ENCODE measurements at places on chromosomes 4 and X.

GRCh38 chrX:10254739-10255138, 98.0 kb downstream of the CLCN4 start:
- DNase-seq: no peak

DNA sequence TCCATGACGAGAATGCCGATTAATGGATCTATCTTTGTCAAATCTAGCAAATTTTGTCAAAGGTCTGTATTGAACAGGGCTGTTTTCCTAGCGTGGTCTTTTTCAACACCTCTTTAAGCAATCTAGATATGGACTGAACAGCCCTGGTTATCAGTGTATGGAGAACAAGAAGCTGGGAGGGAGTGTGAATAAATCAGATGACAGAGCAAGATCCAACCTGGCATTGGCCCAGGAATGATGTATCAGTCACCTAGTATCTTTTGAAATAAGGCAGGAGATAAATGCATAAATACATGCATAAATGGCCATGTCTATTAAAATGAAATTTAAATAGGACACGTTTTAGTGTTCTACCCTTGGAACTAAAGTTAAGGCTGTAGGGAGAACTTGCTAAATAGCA, 15.7 kb upstream of the AP1S2 start:
- no peak for DNase-seq

DNA sequence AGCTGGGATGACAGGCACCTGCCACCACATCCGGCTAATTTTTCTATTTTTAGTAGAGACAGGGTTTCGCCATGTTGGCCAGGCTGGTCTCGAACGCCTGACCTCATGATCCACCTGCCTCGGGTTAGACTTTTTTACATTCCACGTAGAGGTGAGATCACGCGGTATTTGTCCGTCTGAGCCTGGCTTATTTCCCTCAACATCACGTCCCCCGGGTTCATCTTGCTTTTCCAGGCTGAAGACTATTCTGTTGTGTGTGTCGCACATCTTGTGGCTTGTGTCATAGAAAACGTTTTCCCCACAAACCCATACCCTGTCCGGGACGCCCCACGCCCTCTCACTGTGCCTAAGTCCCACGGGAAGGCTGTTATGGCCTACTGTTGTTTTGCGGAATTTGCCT, 185.3 kb downstream of the CRLF2 start:
- DNase-seq: no peak

- DNase-seq: no peak
Observed at GRCh38 chr4:89305712-89306437, 1.7 kb downstream of the GPRIN3 start.

DNA sequence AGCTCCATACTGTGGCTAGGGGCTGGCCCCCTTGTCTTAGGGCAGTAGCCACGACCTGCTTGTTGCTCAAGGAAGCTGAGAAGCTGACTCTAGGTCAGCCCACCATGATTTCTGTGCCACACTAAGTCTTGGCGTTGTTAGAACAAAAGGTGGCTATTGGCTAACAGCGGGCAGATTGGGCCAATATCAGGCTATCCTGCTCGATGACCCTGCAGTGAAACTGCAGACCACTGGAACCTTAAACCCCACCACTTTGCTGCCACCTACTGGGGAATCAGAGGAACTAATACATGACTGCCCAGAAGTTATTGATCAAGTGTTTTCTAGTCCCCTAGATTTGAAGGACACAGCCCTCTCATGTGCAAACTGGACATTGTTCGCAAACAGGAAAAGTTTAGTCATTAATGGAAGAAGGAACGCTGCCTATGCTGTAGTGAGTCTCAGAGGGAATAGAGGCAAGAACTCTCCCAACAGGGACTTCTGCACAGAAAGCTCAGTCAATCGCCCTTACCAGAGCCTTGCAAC, 17.0 kb upstream of the PAPSS1 start:
- DNase-seq: no peak

GRCh38 chr4:8745826-8746225, 125.8 kb downstream of the HMX1 start:
- DNase-seq: no peak

DNA sequence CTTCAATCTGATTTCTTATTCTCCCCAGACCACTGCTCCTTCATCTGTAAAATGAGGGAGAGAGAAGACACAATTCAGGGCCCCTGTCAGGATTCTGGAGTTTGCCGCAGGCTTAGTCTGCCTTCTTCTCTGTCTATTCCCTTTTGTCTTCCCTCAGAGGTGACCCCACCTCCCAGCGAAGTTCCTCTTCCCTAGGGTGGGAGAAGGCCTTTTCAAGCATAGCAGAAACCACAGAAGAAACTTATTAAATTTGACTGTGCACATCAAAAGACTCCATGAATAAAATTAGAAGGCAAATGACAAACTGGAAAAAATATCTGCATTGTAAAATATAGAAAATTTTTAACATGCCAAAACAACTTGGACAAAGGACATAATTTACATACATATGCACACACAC, 148.8 kb downstream of the HNRNPD start:
- DNase-seq: no peak

- no peak for DNase-seq
Observed at GRCh38 chr4:32988165-32988811, 2268.1 kb downstream of the PCDH7 start.

- no peak for DNase-seq
Observed at GRCh38 chr4:113576947-113577678, 184.4 kb downstream of the CAMK2D start.

GRCh38 chrX:56791456-56791855, 62.4 kb downstream of the NBDY start:
- DNase-seq: no peak

GRCh38 chr4:149345424-149345823, 470.2 kb downstream of the IQCM start:
- DNase-seq: no peak

GRCh38 chr4:173522951-173523395, 7.1 kb downstream of the HAND2 start:
- DNase-seq: no peak

All from ascending aorta (tissue), 2 donors.